ENCODE measurements at places on chromosomes 1 and 21.

DNA sequence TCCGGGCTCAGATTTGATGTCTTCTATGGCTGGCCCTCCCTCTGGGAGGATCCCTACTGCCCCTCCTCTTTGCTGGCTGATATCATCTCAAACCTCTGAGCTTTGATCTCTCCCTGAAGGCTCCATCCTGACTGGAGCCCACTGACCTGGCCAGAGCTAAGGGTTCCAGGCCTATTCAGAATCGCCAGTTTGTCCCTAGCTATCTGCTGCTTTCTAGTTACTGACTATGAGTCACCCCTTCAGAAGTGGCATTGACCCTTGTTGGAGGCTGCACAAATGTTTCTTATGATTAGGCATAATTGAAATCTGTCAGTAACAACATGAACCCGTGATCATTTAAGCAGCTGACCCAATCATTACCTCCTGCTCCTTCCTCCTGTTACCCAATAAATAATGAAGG lies 87.1 kb downstream of the ABCA4 start:
- no peak for DNase-seq

DNA sequence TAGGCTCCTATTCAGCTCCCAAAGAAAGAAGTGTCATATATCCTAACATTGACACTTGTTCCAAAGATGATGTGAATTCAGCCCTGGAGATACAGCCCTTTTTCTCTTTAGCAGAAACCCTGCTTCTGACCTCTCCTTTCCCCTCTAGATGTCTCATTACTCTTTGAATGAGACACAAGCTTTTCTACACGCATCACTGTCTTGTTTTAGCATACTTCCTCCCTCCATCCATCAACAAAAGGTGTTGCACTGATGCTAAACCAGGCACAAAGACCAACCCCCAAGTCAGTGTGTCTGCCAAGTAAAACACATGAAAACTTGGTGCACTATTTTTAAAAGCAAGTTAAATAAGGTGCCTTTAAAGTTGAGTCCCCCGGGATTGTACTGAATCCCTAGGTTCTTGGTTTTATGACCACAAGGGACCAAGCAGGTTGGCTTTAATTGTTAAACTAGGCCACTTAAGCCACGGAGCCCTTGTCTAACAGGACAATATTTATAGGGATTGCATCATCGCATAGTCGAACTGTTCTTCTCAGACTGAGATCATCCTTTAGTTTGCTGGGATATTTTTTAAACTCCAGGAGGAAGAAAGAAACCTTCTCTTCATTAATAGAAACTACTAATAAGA lies 101.0 kb upstream of the GUCA2B start:
- no peak for DNase-seq

- no peak for DNase-seq
Observed at GRCh38 chr1:234863551-234863971, 253.6 kb upstream of the IRF2BP2 start.

DNA sequence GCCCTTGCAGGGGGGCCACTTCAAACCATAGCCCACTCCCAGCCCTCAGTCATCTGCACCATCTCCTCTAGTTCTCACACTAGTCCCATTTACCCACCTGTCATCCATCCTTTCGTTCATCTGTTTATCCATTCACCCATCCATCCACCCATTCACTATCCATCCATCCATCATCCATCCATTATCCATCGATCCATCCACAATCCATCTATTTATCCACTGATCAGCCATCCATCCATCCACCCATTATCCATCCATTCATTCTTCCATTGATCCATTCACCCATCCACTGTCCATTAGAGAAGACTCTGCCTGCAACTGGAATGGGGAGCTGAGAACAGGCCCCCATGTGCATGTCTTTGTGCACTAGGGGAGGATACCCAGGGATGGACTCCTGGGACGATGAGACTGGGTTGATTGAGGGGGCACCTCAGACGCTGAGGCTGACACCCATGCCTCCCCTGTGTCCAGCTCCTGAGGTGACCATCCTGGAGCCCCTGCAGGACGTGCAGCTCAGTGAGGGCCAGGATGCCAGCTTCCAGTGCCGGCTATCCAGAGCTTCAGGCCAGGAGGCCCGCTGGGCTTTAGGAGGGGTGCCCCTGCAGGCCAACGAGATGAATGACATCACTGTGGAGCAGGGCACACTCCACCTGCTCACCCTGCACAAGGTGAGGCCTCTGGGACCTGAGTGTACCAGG lies 97.9 kb downstream of the TRIM11 start:
- DNase-seq, result no peak
